ENCODE measurements at places on chromosomes 16 and 17.

DNA sequence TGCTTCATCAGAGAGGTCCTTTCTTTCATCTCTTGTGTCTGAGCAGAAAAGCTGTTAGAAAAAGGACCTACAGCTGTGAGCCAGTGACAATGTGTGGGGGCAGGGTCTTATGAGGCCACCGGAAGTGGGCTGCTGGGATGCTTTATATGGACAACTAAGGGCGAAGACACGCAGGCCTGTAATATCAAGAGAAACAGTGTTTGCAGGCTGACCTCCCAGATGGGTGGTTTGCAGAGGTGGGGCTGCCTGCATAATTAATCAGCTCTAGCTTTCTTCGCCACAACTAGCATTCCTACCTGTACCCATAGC lies 30.4 kb upstream of the SALL1 start:
- DNase-seq, result no peak

DNA sequence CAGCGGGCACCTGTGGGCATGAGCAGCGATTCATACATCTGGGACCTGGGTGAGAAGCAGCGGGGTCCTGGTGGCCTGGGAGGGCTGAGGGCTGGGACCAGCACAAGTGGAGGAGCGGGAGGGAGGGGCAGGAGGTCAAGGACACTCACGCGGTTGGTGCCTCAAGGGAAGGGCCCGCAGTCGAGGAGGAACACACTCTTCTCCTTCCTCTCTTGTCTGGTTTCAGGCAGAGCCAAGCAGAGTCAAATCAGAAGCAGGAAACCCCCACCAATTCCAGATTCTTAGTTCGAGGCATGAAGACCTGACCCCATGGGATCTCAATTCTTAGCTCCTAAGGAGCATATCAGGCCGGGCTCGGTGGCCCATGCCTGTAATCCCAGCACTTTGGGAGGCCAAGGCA lies 15.7 kb downstream of the DNAI2 start:
- DNase-seq, result no peak

DNA sequence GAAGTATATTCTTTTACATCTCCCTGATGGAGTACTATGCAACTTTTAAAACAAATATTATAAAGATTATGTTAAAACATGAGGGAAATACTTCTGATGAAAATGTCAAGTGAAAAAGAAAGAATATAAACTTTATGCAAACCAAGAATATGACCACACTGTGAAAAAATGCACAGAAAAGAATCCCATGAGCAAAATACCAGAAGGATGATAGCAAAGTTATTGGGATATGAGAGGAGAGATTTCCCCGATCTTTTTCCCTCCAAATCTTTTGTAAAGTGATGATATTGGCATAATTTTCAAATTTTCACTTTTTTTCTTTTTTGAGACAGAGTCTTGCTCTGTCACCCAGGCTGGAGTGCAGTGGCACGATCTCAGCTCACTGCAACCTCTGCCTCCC lies 36.6 kb upstream of the SMURF2 start:
- no peak for DNase-seq

DNA sequence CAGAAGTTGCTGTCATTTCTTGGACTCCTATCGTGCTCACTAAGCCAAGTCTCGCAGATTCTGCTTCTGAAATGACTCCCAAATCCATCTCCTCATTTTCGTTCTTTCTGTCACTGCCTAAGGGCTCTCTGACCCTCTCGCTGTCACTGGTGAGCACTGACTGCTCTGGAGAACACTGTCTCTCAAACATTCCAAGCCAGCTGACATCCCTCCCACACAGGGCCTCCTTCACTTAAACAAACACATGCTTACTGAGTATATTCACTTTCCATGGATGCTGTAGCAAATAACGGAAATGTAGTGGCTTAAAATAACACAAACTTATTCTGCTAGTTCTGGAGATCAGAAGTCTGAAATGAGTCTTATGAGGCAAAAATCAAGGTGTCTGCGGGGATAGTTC lies 18.8 kb downstream of the CACNG1 start:
- DNase-seq, result no peak

- no peak for DNase-seq
These were observed 561 bp upstream of the HERPUD1 start for GRCh38 chr16:56931271-56931891.

- DNase-seq, result no peak
These were observed 72.9 kb downstream of the KPNA2 start for GRCh38 chr17:68108313-68109000.

GRCh38 chr16:76532188-76532973 lies 255.2 kb downstream of the CNTNAP4 start:
- no peak for DNase-seq

- DNase-seq, result no peak
These were observed 4.8 kb downstream of the TNP2 start for GRCh38 chr16:11264155-11264832.
